ENCODE measurements at places on chromosomes 2 and 18.

GRCh38 chr2:32067549-32067948 is 4.2 kb downstream of the SPAST start:
- DNase-seq: no peak

GRCh38 chr2:46097714-46098480 is 199.3 kb upstream of the EPAS1 start:
- no peak for DNase-seq

- no peak for DNase-seq
Measured at GRCh38 chr2:8654483-8654882, 27.4 kb upstream of the ID2 start.

DNA sequence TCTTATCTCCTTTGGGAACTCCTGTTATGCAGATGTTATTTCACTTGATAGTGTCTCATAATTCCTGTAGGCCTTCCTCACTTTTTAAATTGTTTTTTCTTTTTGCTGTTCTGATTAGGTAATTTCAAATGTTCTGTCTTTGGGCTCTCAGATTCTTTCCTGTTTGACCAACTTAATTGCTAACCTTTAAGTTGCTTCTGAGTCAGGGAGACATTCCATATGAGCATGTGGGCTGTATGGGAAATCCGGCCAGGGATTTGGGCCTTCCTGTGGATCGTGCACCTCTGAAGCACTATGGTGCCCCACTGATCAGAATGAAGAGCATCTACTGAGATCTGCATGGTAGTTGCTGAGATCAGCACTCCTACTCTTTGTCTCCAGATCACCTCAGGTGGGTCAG is 44.7 kb upstream of the REEP1 start:
- DNase-seq: no peak

DNA sequence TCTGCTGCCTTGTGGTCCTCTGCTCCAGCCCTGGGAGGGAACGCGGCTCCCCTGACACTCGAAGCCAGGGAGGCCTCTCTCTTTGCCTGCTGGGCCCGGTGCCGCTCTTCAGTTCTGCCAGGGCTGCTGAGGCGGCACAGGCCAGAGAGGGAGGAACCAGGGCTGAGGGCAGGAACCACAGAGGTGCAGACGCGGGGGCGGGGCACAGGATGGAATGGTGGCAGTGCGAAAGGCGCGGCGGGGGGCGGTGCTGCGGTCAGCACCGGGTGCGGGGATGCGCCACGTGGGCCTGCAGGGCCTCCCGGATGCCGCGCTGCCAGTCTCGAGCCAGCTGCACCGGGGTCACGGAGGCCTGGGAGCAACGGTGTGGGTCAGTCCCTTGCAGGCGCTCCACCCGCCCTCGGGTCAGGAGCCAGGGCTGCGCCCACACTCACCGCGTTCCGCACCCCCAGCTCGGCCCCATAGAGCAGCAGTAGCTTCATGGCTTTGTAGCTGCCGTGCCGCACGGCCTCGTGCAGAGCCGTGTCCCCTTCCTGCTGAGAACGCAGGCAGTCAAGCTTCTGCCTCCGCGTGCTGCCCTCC is 4.4 kb downstream of the ANKRD23 start:
- peak; percentile 75 for DNase-seq

DNA sequence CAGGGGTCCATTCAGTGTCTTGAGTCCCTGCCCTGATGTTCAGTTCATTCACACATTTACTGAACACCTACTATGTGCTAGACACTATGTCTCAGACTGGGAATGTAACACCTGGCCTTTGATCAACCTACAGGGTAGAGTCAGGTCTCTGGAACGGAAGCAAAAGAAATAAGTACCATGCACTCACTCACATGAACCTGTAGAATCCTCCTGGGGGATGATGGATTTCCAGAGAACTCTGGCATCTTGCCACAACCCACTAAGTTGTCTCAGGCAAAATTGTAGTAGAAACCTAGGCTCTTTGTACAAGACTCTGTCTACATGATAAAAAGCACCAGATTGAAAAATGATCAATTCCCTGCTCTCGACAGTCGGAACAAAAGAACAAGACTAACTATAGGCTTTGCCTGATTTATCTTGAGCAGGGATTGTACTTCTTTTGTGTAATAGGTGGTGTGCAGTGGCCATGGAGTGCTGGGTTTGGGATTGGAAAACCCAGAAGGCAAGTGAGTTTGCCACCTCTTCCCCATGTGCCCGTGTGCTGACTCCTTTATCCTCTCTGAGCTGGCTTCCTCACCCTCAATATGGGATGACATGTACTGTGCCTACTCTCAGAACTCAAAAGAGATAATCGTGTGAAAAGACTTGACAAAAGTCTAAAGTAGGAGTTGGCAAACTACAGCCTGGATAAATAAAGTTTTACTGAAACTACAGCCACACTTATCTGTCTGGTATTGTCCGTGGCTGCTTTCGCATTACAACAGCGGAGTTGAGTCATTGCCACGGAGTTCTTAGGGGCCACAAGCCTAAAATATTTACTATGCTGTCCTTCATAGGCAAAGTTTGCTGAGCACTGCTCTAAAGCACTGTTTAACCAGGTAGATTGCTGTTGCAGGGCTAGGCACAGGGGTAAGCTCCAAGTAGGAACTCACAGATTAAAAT is 4.4 kb downstream of the CAPN14 start:
- no peak for DNase-seq

- DNase-seq: no peak
Measured at GRCh38 chr2:29606104-29607037, 315.0 kb downstream of the ALK start.

DNA sequence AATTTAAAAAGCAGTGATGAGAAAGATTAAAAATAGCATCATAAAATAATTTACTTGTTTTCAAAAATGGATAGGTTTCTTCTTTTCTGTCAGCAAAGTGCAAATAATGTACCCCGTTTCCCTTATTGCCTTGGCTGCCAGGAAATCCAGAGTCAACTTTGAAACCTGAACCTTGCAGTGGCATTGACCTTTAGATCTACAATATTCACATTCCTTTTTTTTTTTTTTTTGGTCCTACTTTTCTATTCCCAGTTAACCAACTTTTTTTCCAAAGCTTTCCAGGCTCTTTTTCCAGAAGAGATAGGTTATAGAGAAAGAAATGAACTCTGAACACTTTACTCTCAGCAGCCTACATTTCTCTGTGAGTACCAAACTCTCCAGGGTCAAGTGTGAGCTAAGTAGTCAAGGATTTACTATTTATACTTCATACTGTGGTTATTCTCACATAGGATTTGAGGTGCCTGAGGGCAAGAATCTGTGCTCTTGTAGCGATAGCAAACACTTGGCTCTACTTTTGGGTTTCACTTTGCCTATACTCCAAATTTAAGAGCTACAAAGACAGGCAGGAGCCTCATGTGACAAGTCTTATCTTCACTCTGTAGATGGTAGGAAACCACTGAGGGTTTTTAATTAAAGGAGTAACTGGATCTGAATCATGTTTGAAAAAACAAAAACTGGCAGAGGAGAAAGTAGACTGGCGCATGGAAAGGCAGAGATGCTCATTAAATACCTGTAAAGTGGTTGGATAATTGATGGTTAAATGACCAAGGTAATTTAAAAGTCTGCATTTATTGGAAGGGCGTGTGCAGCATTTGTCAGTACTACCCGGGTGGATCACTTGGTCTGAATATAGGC is 63.2 kb upstream of the TMEM17 start:
- no peak for DNase-seq

DNA sequence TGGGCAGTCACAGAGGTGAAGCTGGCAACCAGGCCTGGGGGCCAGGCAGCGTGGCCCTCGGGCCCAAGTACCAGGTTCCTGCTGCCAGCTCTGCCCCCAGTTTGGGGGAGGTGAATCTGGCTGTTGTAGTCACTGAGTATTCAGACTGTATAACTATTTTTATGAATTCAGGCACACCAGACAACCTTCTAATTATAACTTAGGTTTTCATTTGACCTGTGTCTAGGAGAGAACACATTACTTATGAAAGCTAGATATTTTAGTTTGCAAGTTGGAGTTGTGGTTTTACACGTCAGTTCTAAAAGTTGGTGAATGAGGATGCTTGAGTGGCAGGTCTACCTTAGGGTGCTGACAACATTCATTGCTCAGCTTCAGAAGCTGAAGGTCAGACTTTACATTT is 71.7 kb downstream of the LIMS1 start:
- no peak for DNase-seq

GRCh38 chr2:208245746-208246145 is 9.1 kb downstream of the IDH1 start:
- DNase-seq: no peak

GRCh38 chr2:79638410-79638809 is 125.6 kb downstream of the CTNNA2 start:
- DNase-seq: no peak

DNA sequence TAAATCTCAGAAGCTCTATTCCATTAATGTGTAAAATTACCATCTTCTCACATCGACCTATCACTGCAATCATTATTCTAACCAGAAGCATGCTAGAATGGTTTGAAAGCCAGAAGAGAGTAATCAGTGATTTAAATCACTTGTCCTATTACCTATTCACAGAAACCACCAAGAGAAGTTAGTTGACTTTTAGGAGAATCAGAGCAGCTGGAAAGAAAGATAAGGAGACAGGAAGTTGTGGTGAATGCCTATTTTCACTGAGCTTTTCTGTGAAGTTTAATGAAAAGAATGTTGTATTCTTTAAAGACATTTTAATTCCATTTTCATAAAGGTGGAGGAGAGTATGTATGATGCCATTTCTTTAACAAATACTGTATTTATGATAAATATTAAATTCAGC is 352.6 kb upstream of the CRIM1 start:
- DNase-seq: no peak

DNA sequence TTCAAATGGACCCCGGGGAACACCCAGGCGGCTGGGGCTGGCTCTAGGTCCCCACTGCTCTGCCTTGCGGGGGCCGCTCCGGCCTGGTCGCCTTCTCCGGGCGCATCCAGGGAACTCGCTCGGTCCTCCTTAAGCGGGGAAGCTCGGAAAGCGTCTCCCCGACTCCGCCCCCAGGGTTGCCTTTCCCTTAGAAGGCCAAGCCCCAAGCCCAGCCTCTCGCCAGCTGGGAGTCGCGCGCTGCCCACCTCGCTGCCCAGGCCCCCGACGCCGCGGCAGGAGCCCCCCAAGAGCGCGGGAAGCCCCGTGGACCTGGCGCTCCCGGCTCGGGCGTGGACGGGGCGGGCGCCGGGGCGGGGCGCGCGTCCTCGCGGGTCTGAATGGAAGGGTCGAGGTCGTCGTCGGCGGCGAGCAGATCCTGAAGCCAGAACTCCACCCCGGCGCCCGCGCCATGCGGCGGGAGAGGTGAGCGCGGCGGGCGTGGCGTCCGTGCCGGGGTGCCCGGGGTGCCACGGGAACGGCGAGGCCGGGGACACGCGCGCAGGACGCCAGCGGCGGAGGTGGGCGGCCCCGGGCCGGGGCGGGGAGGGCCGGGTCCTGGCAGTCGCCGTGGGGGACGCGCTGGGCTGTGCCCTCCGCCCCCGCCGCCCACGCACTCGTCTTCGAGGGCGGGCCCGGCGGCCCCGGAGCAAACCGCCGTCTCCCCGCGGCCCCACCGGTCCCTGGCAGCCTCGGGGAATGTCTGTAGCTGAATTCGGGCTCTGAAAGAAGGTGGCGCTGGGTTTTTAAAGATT is at the start of gene BOK:
TSS of gene BOK (plus strand) at position 214 of the 791 bp plus-strand sequence. CDS start 739 bp downstream, outside the sequence.
- no peak for DNase-seq

- DNase-seq: no peak
Measured at GRCh38 chr2:100109986-100110613, 32.3 kb downstream of the AFF3 start.

DNA sequence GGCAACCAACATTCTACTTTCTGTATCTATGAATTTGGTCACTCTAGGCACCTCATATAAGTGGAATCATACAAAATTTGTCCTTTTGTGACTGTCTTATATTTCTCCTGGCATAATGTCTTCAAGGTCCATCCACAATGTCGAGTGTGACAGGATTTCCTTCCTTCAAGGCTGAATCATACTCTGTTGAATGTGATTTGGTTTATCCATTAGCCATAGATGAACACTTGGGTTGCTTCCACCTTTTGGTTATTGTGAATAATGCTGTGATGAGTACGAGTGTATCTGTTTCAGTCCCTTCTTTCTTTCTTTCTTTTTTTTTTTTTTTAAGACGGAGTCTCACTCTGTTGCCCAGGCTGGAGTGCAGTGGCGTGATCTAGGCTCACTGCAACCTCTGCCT is 311.3 kb downstream of the TGIF1 start:
- no peak for DNase-seq

- no peak for DNase-seq
Measured at GRCh38 chr2:135163901-135164300, 111.8 kb downstream of the RAB3GAP1 start.

DNA sequence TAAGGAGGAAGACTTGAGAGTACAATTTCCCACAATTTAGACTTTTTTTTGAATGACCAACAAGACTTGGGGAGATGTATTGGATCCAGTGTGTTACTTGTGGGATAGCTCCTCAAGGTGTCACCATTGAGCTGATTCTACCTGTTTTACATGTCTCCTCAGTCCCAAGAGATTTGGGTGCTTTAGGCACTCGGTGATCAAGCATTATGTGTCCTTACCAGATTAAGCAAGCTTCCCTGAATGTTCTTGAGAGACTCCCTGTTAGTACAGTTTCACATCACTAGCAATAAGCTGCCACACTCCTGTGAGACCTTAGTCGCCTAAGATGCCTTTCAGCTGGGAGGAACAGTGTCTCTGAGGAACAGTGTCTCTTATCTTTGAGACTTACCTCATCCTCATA is 384.3 kb upstream of the SYT4 start:
- DNase-seq: no peak

DNA sequence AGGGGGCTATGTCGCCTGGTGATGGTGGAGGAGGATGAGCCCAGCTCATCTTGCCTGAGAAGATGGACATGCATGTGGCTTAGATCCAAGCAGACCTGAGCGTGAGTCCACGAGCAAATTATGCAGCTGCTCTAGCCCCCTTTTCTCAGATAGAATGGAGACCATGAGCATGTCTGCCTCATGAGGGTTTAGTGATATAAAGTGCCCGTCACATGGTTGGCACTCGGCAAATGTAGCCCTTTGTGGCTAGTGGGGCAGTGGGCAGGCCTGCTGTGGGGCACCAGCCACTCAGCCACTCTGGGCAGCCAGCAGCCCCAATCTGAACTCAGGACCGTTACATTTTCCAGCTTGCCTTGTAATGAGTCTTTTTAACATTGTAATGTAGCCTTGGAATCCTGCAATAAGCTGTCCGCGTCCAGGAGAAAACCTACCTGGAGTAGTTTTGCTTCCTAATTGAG is 92.1 kb upstream of the HS6ST1 start:
- DNase-seq: no peak

GRCh38 chr18:49786019-49786720 is 27.2 kb downstream of the ACAA2 start:
- peak; percentile 43 for DNase-seq

GRCh38 chr2:144170179-144170578 is 349.7 kb downstream of the ZEB2 start:
- no peak for DNase-seq

GRCh38 chr2:112910219-112910618 is 746 bp upstream of the IL37 start:
- DNase-seq: no peak

GRCh38 chr18:9526458-9526857 is 51.1 kb downstream of the RALBP1 start:
- no peak for DNase-seq

DNA sequence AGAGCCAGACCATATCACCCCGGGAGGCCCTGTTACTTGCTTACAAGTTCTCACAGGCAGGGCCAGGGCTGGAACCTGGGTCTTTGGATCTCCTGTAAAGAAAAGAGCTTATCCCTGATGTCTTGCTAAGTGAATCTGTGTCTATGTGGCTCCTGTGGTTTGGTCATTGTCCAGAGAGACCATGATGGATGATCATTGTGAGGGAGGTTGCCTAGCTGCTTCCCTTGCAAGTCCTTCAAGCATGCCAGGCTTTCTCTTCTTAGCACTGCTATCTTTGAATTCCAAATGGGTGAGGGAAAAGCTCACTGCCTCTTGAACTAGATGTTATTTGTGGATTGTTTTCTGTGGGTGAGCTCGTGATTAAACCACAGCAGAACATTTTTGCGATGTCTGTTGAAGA is 151.6 kb downstream of the FSHR start:
- no peak for DNase-seq
